ENCODE measurements at places on chromosomes 6 and 20.
A peak's percentile ranks its signal among the peaks of the same experiment; 100 is the strongest.

DNA sequence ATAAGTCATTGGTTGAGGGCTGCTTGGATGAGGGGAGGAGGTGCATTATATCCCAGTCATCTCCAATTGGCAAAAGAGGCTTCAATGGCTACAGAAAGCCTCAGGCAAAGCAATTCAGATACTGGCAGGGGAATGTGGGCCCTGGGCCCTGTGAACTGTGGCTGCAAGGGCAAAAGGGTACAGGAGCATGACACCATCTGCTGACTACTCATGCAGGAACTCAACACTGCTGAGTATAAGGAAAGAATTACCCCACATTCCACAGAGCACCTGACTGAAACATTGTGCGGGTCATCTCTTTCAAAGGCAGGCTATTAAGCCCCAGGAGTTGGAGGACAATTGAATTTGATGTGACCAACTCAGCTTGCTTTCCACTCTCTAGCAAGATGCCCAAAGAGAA is 92.1 kb upstream of the SPTLC3 start:
- DNase-seq, result peak; percentile 27

GRCh38 chr6:112284603-112285002 is 30.2 kb upstream of the LAMA4 start:
- DNase-seq, result no peak

- DNase-seq, result no peak
These were observed 2.8 kb downstream of the ANGPT4 start for GRCh38 chr20:913306-913849.

DNA sequence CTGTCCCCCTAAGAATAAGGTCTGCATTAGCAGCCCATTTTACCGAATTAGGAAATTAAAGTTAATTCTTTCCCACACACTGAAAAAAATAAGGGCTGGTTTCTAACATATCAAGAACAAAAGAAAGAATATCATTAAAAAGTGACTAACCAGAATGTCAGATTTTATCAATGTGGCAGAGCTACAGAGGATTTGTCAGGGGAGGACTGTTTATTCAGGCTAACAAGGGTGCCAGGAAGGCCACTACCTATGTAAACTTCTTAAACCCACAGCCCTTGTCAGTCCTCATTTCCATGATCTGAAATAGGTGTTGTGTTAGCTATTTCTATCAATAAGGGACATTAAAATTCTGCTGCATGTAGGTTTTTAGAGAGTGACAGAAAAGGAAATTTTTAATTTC is 76.4 kb downstream of the BACH2 start:
- DNase-seq, result no peak

All from right renal pelvis (tissue), 4 donors.